ENCODE measurements at places on chromosomes 2 and 18.

GRCh38 chr2:241865957-241866789 is 3.4 kb upstream of the RTP5 start:
- peaks cover 35% of the 10 kb centered on the region for H3K4me1 ChIP-seq
- no peak overlapping the region for H3K4me3 ChIP-seq
- DNase-seq, result no peak
- H3K27me3 ChIP-seq, result peaks cover 52% of the 10 kb centered on the region
- no peak overlapping the region for H3K27ac ChIP-seq

DNA sequence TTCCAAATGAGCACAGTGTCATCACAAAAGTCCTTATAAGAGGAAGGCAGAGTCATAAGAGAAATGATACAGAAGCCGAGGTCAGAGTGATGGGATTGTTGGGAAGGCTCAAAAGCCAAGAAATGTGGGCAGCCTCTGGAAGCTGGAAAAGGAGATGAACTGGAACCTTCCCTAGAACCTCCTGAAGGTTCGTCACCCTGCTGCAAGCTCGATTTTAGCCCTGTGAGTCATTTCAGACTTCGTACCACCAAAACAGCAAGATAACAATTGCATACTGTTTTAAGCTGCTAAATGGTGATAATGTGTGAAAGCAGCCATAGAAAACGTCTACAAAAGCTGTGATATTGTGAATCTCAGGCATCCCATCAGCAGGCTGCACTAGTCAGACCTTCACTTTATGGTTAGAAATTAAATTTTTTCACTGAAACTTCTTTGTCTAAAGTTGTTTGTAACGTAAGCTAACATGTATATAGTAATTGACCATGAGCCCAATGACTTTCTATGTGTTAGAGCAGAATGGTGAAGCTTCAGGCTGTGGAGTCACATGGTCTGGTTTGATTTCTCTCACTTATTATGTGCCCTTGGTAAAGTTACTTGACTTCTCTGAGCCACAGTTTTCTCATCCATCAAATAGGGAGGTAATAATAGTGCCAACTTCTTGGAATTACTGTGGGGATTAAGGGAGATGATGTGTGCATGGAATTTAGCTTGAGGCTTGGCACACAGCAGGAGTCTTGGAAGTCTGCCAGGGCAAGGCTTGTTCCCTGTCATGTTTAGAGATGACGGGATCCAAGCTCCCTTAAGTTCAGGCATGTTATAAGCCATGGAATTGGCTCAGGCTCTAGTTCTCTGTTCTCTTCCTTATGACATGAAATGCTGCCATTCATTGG is 132.0 kb upstream of the CCDC195 start:
- H3K27ac ChIP-seq, result peak overlapping the region; percentile 33
- H3K4me3 ChIP-seq, result no peak overlapping the region
- no peak for DNase-seq
- peaks cover 11% of the 10 kb centered on the region for H3K36me3 ChIP-seq
- no peaks in the 10 kb centered on the region for H3K4me1 ChIP-seq

DNA sequence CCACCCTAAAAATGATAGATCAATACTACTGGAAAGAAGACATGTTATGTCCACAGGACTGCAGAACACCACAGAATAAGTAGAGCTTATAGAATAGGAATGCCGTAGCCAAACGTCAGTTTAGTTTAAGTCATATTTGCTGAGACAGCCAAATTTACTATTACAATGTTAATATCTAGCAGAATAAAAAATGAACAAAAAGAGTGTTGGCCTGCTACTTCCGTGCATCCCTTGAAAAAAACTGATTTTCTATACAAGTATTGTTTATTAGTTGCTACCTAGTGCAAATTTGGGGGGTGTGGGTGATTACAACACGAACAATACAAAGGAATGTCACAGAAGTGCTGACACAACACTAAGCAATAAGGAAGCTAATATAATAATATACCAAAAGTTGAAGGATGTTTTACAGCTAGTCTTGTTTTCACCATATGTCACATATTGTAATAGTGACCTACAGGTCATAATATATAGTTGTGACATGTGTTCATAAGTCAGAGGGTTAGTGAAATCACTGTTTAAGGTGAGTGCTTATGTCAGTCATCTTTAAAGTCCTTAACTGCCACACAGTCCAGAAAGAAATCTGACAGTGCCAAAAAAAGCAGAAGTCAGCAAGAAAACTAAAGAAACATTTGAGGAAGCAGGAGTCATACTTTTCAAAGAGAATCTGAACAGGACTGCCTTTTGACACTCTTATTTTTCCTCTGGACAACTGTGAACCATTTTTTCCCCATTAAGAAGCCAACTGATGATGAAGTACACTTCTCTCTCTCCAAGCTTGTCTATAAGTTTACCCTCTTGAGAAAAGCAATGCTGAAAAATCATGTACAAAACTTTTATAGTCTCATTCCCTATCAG is 376.4 kb downstream of the ZEB2 start:
- H3K27ac ChIP-seq, result no peak overlapping the region
- H3K4me3 ChIP-seq, result no peak overlapping the region
- H3K36me3 ChIP-seq, result no peaks in the 10 kb centered on the region
- H3K4me1 ChIP-seq, result peaks cover 7% of the 10 kb centered on the region
- no peaks in the 10 kb centered on the region for H3K27me3 ChIP-seq
- DNase-seq, result no peak

- peak overlapping the region; percentile 99 for H3K27ac ChIP-seq
- peak; percentile 73 for DNase-seq
- peaks cover 53% of the 10 kb centered on the region for H3K4me1 ChIP-seq
- no peaks in the 10 kb centered on the region for H3K36me3 ChIP-seq
These were observed 43.7 kb downstream of the MEX3C start for GRCh38 chr18:51153659-51154371.

DNA sequence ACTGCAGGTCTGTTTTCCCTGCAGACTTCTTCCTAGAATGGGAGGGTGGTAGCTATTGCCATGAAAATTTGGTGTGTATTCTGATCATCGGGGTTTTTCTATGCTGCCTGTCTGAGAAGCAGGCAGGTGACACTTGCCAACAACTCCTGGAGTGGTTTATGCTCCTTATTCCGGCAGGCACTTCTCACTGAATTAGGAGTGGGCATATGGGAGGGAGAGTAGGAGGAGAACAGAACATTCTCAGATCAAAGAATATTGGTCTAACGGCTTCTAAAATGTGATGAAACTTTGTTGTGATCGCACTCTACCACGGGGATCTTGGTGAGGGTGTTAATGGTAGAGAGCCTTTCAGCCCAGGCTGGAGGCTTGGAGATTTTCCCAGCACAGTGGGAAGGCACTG is 480.8 kb downstream of the PLCL1 start:
- H3K4me1 ChIP-seq, result no peaks in the 10 kb centered on the region
- no peak overlapping the region for H3K4me3 ChIP-seq
- no peaks in the 10 kb centered on the region for H3K36me3 ChIP-seq
- DNase-seq, result no peak

GRCh38 chr2:63796366-63796765 is 45.3 kb upstream of the UGP2 start:
- H3K36me3 ChIP-seq, result no peaks in the 10 kb centered on the region
- no peak overlapping the region for H3K27ac ChIP-seq
- DNase-seq, result no peak
- no peak overlapping the region for H3K4me3 ChIP-seq

DNA sequence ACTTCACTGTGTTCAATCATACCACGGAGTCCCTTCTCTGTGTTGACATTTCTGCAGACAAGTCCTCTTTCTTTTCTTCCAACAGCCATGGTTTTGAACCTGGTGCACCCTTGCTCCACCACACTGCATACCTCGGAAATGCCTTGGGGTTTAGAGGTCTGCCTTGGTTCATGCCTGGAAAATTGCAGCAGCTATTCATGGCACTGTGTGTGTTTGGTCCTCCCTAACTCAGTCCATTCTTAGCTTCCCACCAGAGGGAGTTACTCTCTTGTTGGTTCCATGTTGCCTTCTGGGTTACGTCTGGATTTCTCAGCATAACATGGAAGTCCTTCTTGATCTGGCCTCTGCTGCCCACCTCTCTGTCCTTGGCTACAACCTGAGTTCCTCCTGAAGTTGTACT is 206.0 kb downstream of the FHOD3 start:
- H3K4me3 ChIP-seq, result no peak overlapping the region
- DNase-seq, result no peak
- H3K27ac ChIP-seq, result no peak overlapping the region
- H3K4me1 ChIP-seq, result peaks cover 7% of the 10 kb centered on the region

GRCh38 chr2:77839102-77839501 is 316.9 kb upstream of the LRRTM4 start:
- no peak overlapping the region for H3K27ac ChIP-seq
- DNase-seq, result no peak
- no peaks in the 10 kb centered on the region for H3K36me3 ChIP-seq
- H3K27me3 ChIP-seq, result no peaks in the 10 kb centered on the region
- H3K4me3 ChIP-seq, result no peak overlapping the region

DNA sequence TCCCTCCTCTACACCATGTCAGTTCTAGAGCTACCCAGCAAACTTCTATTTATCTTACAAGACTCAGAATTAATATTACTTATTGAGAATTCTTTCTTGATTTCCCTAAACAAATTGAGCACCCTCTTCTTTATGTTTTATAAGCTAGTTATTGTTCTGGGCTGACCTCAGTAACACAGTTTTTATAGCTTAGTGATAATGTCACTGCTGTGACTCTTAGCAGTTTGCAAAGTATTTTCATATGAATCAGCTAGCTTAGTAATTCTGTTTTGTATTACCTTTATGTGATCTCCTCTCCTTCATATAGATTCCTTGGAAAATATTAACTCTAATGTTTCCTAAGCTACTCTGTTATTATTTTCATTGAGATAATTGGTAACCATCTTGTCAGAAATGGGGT is 114.9 kb downstream of the PMS1 start:
- H3K27ac ChIP-seq, result no peak overlapping the region
- no peaks in the 10 kb centered on the region for H3K4me1 ChIP-seq
- H3K4me3 ChIP-seq, result no peak overlapping the region

- DNase-seq, result no peak
- H3K27me3 ChIP-seq, result peaks cover 2% of the 10 kb centered on the region
- no peak overlapping the region for H3K4me3 ChIP-seq
These were observed 184.2 kb downstream of the PDE1A start for GRCh38 chr2:182242609-182243008.

GRCh38 chr2:201808027-201808426 is 1.7 kb downstream of the CDK15 start:
- no peak for DNase-seq
- peaks cover 4% of the 10 kb centered on the region for H3K4me1 ChIP-seq
- H3K36me3 ChIP-seq, result no peaks in the 10 kb centered on the region

DNA sequence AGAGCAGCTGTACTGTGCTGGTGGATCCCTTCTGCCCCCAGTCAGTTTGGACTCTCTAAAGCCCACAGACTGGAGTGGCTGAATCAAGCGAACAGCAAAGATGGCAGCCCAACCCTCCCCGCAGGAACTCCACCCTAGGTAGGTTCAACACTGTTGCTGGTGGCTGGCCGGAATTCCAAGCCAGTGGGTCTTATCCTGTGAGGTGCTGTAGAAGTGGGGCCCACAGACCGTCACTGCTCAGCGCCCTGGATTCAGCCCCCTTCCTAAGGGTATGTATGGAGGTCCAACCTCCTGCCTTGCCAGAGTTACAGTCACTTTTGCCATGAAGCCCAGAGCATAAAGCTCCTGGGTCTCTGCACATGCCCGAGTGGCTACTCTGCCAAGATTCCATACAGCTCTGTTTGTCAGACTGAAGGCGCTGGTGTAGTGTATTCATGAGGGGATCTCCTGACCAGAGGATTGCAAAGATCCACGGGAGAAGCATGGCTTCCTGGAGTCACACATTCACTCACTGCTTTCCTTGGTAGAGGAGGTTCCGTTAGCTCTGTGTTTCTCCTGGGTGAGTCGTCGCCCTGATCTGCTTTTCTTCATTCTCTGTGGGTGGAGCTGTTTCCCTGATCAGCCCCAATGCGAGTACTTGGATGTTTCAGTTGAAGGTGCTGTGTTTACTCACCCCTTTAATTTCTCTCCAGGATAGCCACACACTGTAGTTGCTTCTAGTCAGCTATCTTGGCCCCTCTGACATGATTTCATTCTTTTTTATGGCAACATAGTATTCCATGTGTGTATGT is 293.6 kb upstream of the THUMPD2 start:
- H3K36me3 ChIP-seq, result peaks cover 4% of the 10 kb centered on the region
- no peak overlapping the region for H3K4me3 ChIP-seq
- H3K27ac ChIP-seq, result no peak overlapping the region
